T-helper 2 cell (primary cell): ENCODE measurements at places on chromosomes 13 and 19.

- no peak for DNase-seq
These were observed 35.5 kb downstream of the AP1M1 start for GRCh38 chr19:16233081-16233776.

GRCh38 chr19:24098359-24098758, 11.4 kb downstream of the ZNF254 start:
- DNase-seq = no peak

DNA sequence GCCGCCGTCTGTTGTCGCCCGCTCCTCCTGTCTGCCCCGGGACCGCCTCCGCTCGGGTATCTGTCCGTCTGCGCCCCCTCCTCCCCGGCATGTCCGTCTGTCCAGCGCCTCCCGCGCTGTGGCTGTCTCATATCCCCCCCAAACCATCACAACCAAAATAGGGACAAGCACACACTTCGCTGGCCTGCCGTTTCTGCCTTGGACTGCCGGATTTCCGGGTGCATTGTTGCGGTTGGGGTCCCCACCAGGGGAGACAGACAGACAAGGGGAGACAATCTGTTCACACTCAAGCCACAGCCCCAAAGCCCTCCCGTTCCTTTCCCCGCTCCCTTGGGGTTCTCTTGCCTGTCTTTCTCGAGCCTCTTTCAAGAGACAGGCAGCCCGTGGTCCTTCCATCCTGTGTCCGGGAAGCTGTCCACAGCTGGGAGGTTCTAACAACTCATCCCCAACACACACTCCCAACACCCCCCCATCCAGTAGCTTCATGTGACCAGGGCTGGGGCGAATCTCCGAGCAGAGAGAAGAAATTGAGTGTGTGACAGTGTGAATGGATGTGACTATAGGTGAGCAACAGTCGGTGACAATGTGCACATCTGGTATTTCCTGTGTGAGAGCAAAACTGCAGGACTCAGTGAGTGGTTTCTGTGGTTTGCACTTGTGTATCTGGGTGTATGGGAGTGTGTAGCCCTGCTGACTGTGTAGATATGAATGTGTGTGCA, 16.5 kb upstream of the FOSB start:
- DNase-seq = peak; percentile 43

DNA sequence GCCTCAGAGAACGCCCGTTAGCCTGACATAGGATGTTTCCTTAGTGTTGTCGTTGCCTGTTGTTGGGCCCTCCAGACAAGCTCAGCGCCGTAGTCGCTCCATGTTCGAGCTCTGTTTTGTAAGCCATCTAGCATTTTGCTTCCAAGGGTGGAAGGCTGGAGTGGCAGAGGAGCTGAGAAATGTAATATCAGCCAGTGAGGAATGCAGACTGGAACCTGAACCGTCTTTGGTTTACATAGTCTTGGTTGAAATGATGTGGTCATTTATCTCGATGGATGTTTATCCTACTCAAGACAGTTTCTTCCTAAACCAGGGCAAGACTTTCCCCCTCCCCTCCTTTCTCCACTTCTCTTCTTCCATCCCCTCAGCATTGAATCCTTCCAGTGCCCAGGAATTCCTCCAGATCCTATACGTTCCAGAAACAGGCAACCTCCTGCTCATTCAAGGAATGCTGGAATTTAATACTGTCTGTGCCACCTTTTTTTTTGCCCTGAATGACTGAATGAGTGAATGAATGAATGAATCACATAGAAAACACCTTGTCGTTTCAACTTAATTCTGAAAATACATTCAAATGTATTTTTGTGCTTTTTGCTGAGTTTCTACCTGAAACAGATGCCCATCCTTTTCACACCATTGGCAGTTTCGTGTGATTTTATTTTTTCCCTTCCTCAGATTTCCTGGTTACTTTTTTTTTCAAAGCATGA, 109.5 kb upstream of the MBNL2 start:
- no peak for DNase-seq

- DNase-seq = no peak
These were observed 51.3 kb downstream of the OR10H4 start for GRCh38 chr19:16000024-16000663.
